ENCODE measurements at places on chromosomes 6 and 20. TPM values are rescaled to one million over a fixed set of nuclear protein-coding genes. Genes with fewer than 3 reads are reported as not detected.

Gene CST9L
- not detected for total RNA-seq

Gene SLC32A1
- total RNA-seq, result not detected

Gene MLN
- total RNA-seq, result not detected

Gene TNFRSF6B
- total RNA-seq, result 16.1 TPM

Gene LY6G6D
- 30.8 TPM for total RNA-seq

Gene BCAS1
- total RNA-seq, result 1.7 TPM

Gene NKX2-2
- total RNA-seq, result not detected

Gene PGC
- total RNA-seq, result not detected

Gene CAGE1
- total RNA-seq, result not detected

Gene SLC29A1
- 78.8 TPM for total RNA-seq

Gene MRAP2
- 1.2 TPM for total RNA-seq

Gene SPATS1
- total RNA-seq, result not detected

Gene NR2E1
- total RNA-seq, result not detected

All from suprapubic skin (tissue), 4 donors.